ENCODE measurements at places on chromosomes 11 and 22.

DNA sequence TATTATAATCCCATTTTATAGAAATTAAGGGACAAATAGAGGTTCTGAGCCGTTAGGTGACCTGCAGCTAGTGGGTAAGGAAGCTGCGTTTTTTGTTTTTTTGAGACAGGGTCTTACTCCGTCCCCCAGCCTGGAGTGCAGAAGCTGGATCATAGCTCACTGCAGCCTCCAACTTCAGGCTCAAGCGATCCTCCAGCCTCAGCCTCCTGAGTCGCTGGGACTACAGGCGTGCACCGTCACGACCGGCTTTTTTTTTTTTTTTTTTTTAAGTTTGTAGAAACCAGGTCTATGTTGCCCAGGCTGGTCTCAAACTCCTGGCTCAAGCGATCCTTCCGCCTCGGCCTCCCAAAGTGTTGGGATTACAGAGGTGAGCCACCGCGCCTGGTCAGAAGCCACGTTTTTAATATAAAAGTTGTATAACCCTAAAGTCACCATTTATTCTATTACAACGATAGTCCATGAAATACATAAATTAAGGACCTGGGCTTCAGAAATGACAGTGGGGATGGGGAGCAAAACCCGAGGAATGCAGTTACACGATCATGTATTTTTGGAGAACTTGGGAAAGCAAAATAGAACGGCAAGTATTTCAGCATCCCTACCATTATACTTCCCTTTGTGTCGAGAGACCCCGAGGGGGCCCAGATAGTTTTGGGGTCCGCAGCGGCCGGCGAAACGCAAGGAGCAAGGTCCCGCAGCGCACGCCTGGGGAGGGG, 638 bp downstream of the SAAL1 start:
- DNase-seq = no peak

GRCh38 chr22:26673486-26673885, 16.1 kb downstream of the MIAT start:
- DNase-seq = peak; percentile 54

- DNase-seq = no peak
Measured at GRCh38 chr11:119180729-119181676, 4.3 kb upstream of the NHERF4 start.

DNA sequence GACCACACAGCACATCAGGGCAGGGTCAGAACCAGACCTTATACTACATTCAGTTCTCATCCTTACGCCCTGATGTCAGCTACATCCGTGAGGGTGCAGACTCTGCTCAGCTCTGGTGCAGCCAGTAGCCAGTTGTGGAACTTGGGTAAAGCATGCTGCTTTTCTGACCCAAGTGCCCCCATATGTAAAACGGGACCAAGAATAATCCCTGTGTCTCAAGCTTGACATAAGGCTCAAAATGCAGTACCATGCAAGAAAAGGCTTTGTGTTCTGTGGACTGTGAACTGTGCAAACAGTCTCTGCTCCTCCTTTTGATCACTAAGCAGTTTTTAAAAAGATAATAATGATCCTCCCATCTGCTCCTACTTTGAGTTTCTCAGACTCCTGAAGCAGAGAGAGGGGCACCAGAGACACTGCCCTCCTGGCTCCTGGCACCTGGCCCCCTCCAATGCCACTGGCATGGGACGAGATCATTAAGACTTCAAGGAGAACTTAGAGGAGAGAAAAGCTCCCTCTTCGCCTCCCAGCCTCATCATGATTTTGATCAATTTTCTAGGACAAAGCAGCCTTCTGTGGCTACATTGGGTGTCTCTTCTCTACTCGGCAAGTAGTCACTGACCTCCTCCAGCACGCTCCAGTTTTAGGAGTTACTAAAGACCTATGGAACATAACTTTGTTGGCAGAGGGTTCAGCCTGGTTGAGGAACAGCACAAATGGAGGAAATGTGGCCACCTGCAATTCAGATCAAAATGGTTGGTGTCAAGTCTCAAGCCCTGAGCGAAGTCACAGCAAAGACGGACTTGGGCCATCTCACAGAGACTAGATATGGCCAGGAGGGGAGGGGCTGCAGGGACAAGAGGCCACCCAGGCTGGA, 23.9 kb downstream of the IL10RA start:
- DNase-seq = peak; percentile 4

DNA sequence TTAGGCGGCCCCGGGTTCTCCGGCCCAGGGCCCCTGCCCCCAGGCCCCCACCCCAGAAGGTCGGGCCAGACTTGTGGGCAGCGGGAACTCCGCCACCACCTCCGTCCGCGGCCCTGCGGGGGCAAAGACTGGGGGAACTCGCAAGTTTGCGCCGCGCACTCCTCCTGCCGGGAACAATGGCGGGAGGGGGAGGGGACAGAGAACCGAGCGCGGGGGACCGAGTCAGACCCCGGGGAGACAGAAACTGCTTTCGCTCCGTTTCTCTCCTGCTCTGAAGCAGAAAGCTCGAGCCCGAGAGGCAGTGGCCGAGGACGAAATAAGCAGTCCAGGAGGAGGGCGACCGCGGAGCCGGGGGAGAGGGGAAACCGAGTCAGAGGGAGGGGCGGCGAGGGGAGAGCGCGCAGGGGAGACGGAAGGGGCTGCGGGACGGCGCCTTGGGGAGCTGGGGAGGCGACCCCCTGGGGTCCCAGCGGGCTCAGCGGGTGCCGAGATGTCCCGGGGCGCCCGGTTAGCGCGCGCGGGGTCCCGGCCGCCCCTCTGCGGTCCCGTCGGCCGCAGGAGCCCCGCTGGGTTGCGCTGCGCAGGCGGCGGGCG, 555 bp downstream of the TP53I11 start:
- DNase-seq = peak; percentile 41

DNA sequence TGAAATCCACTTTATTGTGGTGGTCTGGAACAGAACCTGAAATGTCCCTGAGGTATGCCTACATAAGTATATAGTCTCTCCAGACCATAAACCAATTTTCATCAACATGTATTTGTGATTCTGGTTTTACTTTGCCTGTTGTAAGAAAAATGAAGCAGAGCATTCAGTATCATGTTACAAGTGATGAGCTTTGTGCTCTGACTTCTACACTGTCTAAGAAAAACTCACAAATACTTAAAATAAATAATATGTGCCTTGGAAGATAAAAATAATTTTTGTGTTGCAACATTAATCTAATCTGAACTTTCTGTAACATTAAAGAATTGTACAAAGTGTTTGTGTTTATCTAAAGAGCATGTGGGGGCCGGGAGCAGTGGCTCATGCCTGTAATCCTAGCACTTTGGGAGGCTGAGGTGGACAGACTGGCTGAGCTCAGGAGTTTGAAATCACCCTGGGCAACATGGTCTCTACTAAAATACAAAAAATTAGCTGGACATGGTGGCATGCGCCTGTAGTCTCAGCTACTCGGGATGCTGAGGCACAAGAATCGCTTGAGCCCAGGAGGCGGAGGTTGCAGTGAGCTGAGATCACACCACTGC, 219.5 kb downstream of the SOX6 start:
- no peak for DNase-seq

DNA sequence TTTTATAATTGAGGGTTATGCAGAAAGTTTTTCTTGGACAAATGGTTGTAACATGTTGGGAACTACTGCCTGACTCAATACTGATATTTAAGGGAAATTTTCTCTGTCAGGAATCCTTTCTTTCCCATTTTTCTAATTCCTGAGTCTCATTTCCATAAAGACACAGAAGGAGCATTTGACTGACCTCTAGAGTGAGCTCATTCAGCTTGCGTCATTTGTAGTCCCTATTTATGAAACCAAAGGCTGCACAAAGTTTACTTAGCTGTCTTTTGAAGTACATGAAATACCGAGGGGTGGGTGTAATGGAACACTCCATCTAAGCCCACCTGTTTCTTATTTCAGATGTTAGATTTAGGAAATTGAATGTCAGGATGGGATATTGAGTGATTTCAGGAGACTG, 359.5 kb upstream of the C11orf87 start:
- DNase-seq = no peak

DNA sequence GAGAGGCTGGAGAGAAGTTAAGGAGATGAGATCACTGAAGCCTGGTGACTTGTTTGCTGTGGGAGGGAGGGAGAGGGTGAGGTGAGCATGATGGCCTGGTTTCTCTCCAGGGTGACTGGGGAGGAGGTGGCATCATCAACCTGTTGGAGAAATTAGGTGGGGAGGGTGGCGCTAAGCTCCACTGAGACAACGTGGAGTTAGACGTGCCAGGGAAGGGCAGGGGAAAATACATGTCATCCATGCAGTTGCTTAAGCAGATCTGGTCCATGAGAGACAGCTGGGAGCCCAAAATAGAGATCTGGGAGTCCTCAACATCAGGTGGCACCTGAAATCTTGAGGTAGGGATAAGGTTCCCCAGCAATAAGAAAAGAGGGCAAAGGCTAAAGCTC, 9.3 kb upstream of the MAFF start:
- no peak for DNase-seq

- no peak for DNase-seq
Measured at GRCh38 chr11:70424765-70425344, 26.5 kb downstream of the CTTN start.

DNA sequence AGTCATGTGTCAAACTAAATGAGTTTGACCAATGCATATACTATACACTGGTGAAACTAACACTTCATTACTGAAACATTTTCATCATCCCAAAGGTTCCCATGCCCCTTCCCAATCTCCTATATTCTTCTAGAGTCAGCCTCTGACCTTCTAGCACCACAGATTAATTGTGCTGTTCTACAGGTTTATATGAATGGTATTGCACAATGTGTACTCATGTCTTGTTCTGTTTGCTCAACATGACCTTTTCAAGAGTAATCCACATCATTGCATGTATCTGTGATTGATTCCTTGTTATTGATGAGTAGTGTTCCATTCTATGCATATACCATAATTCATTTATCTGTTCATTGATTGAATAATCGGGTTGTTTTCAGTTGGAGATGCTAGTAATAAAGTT, 7.5 kb upstream of the OR8G1 start:
- no peak for DNase-seq

GRCh38 chr11:108319541-108320145, 96.8 kb downstream of the ATM start:
- no peak for DNase-seq

DNA sequence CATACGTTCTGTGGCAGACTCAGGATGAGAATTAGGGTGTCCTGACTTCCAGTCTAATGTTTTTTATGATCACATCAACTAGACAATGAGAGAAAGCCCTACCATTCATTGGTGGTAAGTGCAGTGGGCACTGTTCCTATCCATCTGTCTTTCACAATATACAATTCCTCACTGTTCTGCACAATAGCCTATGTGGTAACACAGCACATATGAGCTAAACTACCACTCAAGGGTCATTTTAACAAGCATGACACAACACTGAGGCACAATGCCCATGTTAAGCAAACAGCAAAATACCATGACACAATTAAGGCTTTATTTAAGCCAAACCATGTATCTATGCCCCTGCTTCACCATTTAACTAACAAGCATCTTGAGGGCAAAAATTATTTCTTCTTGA, 52.3 kb downstream of the SIK3 start:
- no peak for DNase-seq

DNA sequence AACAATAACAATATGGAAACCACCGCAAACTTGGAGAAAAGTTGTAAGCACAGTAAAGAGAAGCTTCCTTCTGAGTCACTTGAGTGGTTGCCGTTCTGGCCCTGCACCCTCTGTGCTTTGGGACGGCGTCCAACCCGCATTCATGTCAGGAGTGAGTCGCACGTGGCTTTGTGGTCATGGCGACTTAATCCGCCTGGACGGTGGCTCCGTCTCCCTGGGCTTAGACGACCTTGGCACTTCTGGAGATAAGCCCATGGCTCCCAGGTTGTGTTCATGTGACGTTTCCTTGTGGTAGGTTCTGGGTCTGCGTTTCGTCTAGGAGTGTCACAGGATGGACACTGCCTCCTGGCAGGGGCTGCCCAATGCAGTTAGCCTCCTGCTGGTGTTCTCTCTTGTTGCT, 40.5 kb downstream of the TPCN2 start:
- DNase-seq = no peak

DNA sequence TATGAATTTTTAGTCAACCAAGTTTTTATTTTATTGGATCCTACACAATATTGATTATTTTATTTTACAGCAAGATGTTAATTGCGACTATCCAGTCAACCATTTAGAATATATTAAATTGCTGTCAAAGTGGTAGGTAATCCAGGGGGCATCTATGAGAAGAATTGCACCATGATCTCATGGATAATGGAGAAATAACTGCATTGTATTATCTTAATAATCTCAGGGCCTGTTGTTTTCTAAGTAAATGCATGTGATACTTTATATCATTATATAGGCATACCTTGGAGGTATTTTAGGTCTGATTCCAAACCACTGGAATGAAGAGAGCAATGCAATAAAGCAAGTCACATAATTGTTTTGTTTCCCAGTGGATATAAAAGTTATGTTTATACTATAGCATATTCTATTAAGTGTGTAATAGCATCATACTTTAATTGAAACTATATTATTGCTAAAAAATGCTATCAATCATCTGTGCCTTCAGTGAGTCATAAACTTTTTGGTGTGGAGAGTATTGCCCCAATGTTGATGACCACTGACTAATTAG, 595.4 kb upstream of the CHORDC1 start:
- no peak for DNase-seq

DNA sequence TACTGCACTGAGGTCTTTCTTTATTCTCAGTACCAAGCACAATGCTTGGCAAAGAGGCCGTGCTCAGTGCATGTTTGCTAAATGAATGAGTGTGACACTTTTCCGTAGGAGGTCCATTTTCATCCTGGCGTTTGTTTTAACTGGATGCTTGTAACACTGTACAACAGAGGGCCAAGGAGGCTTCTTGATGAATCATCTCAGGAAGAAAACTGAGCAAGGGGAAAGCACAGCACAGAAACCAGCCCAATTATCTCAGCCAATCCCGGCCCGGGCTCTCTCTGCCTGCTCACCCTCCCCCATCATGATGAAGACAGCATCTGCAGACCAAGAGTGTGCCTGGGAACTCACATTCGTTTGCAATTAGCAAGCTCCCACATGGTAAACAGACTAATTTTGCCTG, 570.3 kb downstream of the OPCML start:
- DNase-seq = no peak

GRCh38 chr11:63491240-63491587, 247 bp upstream of the PLAAT5 start:
- DNase-seq = no peak

GRCh38 chr11:109196016-109196415, 226.0 kb upstream of the C11orf87 start:
- DNase-seq = no peak

GRCh38 chr22:23203452-23204124, 23.3 kb downstream of the BCR start:
- no peak for DNase-seq

DNA sequence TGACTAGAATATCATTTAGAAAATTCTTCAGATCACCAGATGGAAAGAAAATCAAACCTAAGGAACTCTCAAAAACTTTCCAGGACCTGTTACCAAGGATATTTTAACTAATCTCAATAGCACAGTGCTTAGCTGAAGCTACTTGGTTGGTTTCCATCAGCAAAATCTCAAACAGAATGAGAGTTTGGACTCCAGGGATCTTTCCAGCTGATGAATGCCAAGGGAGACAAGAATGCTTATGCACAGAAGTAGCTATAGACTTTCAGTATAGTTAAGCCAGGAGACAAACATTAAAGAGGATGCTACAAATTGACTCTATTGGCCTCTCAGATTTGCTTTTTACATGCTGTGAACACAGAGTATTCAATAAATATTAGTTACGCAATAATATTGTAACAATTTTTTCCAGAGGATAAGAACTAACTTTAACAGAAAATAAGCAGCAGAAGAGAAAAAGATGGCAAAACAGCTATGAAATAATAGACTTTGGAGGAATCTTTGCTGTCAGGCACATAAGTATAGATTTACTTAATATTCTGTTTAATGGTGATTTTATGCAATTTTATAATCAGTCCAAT, 331.4 kb downstream of the DLG2 start:
- DNase-seq = no peak

Data from activated CD4-positive, alpha-beta T cell treated with anti-CD3 and anti-CD28 coated beads, Interleukin-2, amount 50 U/mL, for 48 hours (primary cell).